ENCODE measurements at places on chromosomes 6 and 20.

DNA sequence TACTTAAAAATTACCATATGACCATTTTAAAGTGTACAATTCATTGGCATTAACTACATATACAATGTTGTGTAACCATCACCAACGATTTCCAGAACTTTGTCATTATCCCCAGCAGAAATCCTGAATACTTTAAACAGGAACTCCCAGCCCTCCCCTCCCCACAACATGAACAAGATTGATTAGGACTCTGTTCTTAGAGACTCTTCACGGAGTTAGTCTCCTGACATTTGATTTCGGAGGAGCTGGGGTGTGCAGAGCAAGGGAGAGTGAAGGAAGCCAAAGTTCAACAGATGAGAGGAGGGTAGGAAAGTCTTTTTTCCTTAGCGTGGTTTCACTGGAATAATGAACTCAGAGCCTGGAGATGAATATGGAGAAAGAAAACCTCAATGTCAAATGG is 17.2 kb upstream of the QKI start:
- no peak for DNase-seq

DNA sequence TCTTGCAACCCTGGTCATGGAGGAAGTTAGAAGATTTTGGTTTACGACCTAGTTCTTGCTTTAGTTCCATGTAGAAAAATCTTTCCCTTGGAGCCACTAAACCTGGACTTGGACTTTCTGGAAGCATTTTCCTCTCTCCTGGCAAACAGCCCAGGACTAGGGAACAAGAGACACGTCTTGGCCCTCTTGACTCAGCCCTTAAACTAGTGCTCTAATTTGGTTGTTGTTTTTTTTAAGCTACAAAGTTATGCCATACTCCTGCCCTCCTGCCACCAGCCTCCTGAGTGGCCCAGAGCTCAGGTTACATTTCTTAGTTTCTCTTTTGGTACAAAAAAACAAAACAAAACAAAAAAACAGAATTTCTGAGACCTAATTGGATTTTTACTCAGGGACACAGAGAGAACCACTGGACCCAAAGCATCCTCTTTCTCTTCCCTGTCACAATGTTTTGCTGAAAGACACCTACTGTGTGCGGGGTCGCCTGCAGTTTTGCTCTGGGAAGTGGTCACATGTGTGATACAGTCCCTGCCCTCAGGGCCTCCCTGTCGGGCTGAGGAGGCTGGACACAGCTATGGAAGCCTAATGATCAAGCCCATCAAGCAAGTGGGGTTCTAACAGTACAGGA is 32.3 kb upstream of the SCUBE3 start:
- DNase-seq, result peak; percentile 62

GRCh38 chr20:56453352-56453751 is 15.1 kb upstream of the RTF2 start:
- DNase-seq, result no peak

DNA sequence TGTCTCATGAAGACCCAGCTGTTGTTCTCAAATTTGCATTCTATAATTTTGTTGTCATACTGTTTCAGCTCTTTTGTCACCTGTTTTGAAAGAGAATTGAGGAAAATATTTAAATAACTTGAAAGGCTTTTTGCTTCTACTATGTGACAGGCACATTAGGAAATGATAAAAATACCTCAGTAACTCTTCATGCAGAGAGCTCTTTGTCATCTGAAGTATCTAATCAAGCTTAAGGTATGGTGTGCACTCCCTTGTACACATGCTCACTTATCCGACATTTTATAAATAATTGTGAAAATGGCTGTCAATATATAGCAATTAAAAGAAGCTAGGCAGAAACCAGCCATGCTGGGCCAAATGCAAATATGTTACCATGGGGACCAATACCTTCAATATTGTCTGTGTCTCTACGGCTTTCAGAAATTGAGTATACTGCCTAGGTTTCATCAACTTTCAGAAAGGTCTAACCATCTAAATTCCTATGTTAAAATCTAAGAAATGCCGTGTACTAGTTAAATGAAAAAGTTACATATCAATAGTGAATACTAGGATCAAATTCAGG is 349.0 kb downstream of the RNGTT start:
- no peak for DNase-seq

- DNase-seq, result no peak
Observed at GRCh38 chr20:50658804-50659380, 32.5 kb downstream of the RIPOR3 start.

DNA sequence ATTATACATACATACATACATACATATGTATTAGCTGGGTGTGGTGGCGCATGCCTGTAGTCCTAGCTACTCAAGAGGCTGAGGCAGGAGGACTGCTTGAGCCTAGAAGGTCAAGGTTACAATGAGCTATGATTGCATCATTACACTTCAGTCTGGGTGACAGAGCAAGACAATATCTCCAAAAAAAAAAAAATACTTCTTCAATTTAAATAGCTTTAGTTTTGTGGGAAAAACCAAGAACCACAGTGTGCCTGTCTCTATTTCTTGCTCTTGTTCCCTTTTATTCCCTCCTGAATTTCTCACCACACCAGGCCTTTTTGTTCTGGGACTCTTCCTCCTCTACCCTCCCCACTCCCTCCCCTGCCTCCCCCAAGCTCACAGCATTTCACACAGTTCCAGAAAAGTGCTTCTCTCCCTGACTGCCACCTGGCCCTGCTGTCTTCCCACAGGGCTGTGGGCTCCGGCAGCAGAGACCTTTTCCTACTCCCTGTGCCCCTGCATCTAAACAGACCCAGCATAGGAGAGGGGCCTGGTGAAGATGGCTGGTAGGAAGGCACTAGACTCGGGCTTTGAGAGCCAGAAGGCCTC is 1.3 kb downstream of the C20orf203 start:
- DNase-seq, result no peak

DNA sequence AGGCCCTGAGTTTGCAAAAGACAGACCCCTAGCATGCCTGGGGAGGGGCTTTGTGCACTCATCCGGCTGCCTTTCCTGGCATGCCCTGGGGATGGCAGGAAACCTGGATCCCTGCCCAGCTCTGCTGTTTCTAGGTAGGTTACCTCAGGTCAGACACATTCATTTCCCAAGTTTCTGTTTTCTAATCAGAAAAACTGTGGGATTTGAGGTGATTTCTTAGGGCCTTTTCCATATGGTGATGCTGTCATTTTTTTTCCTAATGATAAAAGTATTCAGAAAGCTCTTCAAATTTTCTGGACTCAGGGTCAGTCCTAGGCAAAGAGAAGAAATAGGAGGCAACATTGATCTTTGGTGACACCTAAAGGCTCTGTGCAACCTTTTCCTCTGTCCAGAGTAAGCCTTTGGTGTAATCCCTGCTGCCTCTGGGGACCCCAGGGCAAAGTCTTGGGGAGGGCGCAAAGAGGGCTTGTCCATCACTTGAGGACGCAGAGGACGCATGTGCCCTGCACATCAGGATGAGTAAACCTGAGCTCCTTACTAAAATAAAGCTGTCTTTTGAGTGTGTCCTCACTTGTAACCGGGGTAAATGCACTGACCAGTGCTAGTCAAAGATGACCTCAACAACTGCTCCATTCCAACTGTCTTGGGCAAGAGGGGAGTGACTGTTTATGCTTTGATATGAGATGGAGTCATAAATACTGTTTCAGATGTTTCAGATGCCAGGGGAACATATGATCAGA is 13.5 kb upstream of the TRAM2 start:
- peak; percentile 60 for DNase-seq

GRCh38 chr6:25925876-25926275 is 4.6 kb downstream of the SLC17A2 start:
- no peak for DNase-seq

DNA sequence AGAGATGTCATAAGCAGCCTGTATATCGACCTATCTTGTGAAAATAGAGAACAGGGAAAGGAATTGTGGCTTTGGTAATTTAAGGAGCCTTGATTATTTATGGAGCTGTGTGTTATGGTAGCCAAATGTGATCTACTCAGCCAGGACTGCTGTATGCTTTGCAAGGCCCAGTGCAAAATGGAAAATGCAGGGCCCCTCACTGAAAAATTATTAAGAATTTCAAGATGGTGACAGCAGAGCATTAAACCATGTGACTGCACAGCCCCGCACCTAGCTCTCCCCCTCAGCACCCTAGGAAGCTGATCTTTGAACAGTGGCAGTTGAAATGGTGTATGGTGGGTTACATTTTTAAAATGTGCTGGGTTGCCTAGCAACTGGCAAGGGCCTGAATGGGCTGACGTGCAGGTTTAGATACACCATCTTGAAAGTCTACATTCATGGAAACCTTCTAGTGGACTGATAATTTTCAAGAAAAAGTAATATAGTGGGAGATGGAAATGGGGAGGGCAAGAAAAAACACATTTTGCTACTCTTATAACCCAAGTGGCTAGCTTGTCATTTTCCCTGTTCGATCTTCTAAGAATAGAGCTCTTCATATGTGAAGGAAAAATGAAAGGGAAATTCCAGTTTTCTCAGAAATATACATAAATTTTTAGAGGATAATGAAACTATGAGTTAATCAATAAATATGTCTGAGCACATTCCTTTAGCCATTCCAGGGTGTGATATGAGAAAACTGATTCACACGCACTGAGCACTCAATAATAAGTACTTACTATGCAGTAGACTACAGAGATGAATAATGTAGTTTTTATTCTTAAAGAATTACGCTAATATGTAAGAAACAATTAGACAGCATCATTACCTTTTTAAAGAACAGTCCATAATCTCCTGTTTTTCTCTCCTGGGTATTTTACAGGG is 208.0 kb downstream of the ARHGAP18 start:
- DNase-seq, result no peak

DNA sequence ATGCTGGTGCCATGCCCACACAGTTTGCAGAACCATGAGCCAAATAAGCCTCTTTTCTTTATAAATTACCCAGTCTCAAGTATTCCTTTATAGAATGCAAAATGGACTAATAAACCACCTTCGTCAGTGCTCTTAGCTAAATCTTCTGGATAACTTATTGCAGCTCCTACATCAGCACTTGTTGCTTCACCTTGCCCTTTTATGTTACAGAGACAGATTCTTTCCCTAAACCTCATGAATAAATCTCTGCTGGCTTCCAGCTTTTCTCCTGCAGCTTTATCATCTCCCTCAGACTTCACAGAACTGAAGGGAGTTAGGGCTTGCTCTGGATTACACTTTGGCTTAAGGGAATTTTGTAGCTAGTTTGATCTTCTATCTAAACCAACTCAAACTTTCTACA is 22.6 kb downstream of the NUP153 start:
- DNase-seq, result no peak

DNA sequence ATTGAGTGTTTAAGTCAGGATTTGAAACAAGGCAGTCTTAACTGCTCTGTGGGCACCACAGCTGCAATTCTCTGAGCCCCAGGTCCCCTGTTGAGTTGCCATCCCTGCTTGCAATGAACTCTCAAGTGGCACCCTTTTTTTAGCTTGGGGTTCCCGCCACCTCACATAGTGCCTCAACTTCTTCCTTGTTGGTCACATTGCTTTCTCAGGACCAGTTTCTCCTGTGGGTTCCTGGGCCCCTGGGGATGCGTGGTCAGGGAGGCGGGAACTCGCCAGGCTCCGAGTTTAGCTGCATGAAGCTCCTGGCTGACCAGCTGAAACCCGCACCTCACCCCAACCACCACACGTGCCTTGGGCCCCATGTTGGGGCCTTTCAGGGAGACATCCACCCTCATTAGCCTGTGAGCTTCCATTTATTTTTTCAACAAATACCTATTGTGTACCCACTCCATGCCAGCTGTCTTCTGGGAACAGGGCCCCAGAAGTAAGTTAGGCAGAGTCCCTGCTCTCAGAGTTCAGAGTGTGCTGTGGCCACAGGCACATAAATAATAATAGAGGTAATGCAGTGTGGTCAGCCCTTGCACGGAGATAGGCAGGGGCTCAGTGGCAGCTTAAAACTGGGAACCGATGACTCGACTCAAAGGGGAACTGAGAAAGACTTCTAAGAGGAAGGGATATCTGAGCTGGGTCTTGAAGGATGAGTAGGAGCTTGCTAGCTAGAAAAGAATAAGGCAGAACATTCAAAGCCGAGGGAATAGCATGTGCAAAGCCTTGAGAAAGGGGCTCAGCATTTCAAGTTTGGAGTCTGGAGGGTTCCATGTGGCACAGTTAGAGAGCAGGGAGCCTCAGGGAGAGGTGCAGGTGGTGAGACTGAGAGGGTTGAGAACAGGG is 33.9 kb upstream of the FAM83D start:
- no peak for DNase-seq

DNA sequence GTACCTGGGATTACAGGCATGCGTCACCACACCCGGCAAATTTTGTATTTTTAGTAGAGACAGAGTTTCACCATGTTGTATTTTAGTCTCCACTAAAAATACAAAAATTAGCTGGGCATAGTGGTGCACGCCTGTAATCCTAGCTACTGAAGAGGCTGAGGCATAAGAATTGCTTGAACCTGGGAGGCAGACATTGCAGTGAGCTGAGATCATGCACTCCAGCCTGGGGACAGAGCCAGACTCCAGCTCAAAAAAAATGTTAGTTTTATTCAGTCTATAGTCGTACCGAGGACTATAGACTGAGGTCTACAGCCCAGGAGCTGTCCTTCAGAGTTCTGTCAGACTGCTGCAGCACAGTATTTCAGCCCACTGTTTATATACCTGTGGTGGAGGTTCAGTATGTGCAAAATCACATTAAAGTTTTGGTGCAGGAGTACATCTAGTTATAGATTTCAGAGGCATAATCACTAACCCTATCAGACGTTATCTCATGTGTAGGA is 3.6 kb upstream of the CASP8AP2 start:
- no peak for DNase-seq

DNA sequence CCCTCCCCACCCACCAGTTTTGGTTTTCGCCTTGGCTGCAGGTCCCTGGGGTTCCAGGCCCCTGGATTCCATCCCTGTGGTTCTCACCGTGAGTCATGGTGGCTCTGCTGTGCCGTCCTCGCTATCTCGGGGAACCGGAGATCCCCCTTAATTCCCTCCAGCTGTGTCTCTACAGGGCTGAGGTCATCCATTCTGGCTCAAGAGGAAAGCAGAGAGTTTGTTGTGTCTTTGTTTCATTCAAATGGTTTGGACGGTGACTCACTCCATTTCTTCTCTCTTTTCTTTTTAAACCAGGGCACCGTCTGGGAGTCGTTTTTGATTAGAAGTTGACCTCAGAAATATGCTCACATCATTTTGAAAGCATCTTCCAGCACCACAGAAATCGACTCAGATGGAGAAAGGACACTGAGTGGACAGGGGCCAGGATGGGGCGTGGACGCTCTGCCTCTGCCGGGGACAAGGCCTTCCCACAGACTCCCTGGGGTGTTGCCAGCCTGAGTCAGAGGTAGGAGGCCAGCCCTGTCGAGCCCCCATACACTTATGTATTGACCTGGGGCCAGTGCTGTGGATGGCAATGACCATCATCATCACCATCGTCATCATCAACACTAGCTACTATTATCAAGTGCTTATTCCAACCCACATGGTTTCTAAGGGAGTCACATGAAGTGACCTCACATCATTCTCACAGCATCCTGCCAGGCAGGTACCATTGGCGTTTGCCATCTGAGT is 176.2 kb downstream of the NFATC2 start:
- peak; percentile 97 for DNase-seq

Measured in AG08395 (cell line).